ENCODE measurements at places on chromosomes 11 and 22. TPM values are rescaled to one million over a fixed set of nuclear protein-coding genes. Genes with fewer than 3 reads are reported as not detected.

DNA sequence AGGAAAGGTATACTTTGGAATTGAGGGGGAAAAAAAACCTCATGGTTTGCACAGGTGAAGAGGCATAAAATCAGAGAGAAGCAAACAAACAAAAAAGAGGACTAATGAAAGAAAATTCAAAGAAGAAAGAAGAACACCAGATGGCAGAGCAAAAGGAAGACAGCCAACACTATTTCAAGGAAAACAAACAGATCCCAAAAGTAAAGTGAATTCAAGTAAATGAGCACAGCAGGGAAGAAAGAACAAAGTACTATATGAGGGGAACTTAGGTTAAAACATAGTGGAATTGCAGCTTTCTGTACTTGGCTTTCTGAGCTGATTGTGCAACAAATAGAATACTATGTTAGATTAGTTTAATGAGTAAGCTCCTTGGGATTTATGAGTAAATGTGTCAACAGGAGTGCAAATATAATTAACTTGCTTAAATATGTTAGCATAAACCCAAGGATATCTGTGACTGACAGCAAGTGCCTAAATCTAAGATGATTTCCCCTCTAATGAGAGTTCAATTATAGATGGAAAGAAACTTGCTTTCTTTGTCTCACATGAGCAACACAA, 404.6 kb upstream of the CNTN5 start:
- peak; percentile 52 for DNase-seq

DNA sequence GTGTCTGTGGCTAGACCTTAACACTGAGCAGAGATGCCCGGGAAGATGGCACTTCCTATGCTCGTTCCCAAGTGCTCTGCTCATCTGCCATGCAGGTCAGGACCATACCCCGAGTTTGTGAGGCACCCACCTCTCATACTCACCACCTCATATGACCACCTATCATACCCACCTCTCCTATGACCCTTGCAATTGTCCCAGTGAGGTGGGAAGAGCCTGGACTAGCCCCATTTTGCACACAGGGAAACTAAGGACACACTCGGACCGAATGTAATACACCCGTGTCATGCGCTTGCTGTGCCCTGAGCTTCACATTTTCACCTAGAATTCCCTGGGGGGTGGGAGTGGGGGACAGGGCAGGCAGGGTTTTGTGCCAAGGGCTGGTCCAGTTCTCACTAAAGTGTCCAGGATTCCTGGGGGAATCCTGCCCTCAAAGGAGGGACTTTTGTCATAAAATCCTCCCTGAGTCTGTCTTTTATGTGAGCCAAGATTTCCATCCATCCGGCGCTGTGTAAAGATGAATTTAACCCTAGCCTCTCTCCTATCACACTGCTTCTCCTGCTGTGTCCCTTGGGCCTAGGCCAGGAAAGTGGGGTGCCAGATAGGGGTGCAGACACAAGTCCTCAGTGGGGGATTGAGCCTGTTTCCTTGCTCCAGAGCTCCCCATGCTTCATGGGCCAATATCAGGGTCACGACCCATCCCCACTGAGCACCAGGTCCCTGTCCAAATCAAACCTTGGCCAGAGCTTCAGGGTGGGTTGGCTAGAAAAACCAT, 20.0 kb downstream of the TPBGL start:
- no peak for DNase-seq

DNA sequence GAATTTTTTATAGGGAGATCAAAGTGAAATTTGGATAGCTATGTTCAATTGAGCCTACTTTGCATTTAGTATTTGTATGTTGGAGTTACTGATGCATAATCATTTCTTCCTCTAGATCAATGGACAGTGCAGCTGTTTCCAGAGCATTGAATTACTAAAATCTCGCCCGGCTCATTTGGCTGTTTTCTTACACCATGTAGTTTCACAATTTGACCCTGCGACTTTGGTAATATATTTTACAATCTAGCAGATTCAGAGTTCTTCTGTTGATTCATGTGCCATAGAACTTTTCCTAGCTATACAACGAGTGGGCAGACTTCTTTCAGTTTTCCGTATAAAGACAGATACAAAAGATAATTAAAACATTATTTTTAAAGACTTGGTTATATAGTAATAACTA, 70.0 kb upstream of the GRIK4 start:
- DNase-seq = no peak

- no peak for DNase-seq
Measured at GRCh38 chr22:42500836-42501179, 18.8 kb downstream of the RRP7A start.

GRCh38 chr11:34475656-34476055, 36.9 kb downstream of the CAT start:
- no peak for DNase-seq

- DNase-seq = peak; percentile 69
Measured at GRCh38 chr11:12827929-12828812, 153.9 kb downstream of the TEAD1 start.

DNA sequence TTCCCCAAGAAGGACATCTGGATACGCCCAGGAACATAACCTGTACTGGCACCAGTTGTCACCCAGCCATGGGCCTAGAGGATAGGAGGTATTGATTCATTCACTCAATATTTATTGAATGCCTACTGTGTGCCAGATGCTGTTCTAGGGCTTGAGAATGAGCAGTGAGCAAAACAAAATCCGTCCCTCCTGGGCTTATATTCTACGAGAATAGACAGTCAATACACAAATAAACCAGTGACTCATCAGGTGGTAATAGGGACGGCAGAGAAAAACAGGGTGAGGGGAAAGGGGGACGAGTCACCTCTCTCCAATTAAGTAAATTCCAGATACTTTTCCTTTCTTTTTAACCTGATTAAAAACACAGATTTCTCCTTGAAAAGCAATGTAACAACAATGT, 103.5 kb downstream of the MICAL2 start:
- peak; percentile 51 for DNase-seq

ALDH3B1 gene
- 28.1 TPM for total RNA-seq
